ENCODE measurements at places on chromosomes 3 and 15.

DNA sequence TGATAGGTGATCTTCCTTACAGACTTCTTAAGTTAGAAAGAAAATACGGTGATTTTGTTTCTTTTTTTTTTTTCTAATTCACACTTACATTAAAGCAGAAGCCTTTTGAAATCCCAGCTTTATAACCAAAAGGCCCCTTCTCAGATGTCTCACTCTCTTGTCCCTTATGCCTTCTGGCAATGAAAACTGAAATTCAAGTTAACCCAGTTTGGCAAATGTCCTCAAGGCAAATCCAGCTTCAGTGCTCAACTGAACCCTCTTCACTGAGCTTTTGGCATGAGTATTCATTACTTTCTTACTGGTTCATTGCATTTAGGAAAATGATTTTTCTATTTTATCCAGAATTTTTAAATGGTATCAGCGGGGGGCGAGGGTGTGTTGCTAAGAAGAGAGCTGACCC, 17.0 kb downstream of the PLCH1 start:
- DNase-seq: no peak

- no peak for DNase-seq
Measured at GRCh38 chr3:48997102-48997635, 7.1 kb downstream of the P4HTM start.

- DNase-seq: no peak
Measured at GRCh38 chr3:64863226-64864212, 175.7 kb upstream of the ADAMTS9 start.

DNA sequence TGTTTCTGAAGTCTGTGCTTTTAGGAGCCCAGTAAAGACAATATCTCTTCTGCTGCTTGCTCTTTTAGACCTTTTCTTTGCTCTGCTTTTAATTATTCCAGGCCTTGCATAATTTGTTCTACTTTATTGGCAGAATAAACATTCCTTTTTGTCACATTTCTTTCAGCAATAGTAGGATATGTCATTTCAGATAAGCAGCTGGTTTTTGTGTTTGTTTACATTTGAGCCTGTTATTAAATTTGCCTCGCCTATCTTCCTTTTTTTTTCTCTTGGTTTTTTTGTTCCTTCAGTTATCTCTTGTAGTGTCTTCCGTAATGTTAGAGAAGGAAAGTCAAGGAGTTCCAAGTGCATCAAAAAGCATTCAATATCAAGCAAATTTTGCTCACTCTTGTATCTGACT, 16.4 kb downstream of the ZNF654 start:
- DNase-seq: no peak

DNA sequence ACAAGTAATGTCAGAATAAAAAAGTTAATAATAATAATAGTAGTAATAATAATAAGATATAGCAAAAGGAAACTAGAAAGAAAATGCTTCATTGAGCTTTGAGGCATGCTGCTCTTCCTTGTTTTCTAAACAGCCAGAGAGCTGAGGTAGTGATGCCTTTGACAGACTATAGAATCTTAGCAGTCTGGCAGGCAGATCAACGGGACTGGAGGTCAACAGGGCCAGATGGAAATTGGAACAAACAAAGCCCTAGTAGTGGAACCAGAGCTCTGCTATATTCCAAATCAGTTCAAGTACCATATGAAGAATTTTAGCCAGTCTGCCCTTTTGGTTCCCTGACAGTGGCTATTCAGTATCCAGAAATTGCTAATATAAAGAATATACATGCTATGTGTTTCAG, 278.6 kb downstream of the NLGN1 start:
- DNase-seq: no peak

DNA sequence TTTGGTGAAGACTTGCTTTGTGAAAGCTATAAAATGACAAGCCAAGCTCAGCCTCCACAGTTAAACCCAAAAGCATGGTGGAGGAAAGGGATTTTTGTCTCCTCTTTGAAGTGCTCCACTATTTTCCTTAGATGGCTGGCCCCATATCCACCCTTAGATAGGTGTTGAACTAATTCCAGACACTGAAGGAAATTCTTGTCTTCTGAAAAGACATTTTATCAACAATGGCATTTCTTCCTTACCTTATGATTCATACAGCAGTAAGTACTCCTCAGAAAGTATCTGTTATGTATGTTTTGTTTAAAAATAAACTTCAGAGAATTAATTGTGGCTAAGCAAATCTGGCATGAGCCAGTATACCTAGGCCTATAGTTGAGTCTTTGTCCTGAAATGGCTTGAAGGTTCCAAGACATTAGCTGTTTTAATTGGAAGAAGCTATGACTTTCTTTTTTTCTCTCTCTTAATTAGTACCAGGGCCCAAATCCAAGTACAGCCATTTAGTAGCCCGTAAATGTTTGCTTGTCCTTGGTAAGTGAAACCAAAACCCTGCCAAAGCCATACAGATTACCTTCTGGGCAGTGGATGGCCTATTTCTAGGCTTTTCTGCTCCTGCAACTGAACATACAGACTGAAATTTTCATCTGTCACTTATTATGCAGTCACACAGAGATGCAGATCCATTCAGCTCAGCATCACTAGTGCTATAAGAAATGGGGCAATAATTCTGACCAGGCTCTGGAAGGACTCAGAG, 5.1 kb upstream of the BFSP2 start:
- DNase-seq: no peak

- no peak for DNase-seq
Measured at GRCh38 chr15:99631255-99631654, 65.5 kb downstream of the MEF2A start.

GRCh38 chr3:138213398-138214085, 26.4 kb downstream of the ARMC8 start:
- DNase-seq: no peak

GRCh38 chr3:192842711-192843110, 74.9 kb downstream of the MB21D2 start:
- no peak for DNase-seq

DNA sequence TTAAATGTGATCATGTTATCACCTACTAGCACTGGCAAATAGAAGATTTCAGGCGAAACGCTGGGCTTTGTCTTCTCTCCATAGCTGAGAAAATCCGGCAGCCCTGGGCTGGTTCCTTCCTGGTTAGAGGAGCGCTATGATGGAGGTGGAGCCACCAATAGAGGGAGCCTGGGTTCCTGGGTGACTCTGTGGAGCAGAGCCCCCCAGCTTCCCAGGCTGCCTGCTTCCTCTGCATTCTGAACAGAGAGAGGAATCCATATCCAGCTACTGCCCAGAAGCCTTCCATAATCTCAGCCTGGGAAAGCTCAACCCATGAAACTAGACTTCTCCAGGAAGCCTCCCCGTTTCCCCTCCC, 32.6 kb upstream of the IQSEC1 start:
- no peak for DNase-seq

GRCh38 chr3:169288553-169288952, 375.0 kb downstream of the MECOM start:
- DNase-seq: no peak

GRCh38 chr3:130853581-130853980, 40.3 kb upstream of the ATP2C1 start:
- DNase-seq: peak; percentile 10

- DNase-seq: no peak
Measured at GRCh38 chr3:134536781-134537180, 50.9 kb downstream of the CEP63 start.

DNA sequence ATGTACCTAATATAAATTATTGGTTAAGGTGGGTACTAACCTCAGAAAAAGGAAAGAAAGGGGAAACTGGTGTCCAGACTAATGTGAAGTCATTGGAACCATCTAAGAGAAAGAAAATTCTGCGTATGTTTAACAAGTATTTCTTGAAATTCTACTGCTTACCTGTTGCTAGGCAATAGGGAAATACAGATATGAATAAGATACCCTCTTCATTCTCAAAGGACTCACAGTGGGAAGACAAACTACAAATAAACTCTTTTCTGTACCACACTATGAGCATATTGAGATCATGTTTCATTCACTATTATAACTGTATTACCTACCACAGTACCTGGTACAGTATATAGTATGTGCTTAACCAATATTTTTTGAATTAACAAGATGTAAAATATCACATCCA, 140.5 kb upstream of the MLF1 start:
- no peak for DNase-seq

DNA sequence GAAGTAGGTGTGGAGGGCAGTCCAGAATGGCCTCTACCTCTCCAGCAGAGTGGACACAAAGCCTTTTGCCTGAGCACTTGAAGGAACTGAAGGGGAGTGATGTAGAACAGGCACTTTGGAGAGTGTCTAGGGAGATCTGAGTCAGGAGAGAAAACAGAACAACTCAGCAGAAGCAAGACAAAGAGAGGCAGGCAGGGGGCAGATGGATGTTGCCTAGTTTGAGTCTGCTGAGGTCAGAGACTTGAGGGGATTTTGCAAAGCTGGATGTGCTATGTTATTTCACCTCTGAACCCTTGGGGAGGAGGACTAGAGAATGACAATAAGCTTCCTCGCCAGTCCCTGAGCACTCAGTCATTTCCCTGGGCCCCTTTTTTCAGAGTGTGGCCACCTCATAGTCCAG, 366.4 kb downstream of the EPHB1 start:
- DNase-seq: no peak

- DNase-seq: no peak
Measured at GRCh38 chr3:74661672-74662071, 47.2 kb upstream of the CNTN3 start.

DNA sequence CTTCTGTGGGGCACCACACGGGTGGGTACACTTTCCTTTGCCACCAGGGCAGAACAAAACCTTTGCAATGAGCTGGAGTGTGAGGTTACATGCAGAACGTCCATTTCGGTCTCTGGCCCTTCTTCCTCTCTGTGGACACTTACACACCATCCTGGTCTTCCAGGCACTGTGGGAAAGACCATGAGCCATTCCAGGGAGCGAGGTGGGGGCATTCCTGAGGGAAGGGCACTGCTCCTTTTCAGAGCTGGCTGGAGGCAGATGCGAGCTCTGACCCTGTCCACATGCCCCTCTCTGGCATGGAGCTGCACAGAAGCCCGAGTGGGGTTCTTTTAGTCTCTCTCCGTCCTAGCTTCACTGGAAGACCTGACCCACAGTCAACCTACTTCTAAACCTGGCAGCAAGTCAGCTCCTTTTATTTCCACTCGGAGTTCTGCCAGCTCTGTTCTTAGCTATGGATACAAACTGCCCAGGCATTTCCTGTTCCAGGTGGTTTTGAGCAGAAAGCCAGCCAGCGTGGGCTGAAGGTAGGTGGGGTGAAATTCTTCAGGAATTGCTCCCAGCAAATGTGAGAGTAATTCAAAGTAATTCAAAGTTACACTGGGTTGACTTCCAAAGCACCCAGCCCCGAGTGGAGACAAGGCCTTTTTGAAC, 281.4 kb downstream of the ADAMTS17 start:
- no peak for DNase-seq

- no peak for DNase-seq
Measured at GRCh38 chr3:175287361-175287963, 428.3 kb downstream of the NAALADL2 start.

GRCh38 chr3:16102905-16103364, 71.5 kb upstream of the GALNT15 start:
- DNase-seq: no peak

GRCh38 chr3:30872879-30873278, 21.6 kb downstream of the GADL1 start:
- no peak for DNase-seq

GRCh38 chr15:59194639-59195325, 11.9 kb upstream of the LDHAL6B start:
- DNase-seq: no peak

DNA sequence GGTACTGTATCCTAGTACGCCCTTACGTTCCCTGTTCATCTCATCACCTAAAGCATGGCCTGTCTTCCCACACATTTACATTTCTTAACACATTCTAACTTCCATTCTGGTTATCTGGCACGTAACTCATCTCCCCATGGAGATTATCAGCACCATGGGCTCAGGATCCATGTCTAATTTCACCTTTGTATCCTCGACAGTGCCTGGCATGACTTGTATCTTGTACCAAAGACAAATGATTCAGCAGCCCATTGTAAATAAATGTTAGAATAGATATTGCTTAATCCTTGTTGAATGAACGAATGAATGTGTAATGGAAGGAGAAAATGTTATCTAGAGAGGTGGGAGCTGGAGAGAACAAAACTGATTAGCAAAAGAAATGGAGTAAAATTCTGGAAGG, 69.7 kb upstream of the TPM1 start:
- no peak for DNase-seq

- no peak for DNase-seq
Measured at GRCh38 chr3:16546186-16547010, 32.9 kb upstream of the RFTN1 start.

DNA sequence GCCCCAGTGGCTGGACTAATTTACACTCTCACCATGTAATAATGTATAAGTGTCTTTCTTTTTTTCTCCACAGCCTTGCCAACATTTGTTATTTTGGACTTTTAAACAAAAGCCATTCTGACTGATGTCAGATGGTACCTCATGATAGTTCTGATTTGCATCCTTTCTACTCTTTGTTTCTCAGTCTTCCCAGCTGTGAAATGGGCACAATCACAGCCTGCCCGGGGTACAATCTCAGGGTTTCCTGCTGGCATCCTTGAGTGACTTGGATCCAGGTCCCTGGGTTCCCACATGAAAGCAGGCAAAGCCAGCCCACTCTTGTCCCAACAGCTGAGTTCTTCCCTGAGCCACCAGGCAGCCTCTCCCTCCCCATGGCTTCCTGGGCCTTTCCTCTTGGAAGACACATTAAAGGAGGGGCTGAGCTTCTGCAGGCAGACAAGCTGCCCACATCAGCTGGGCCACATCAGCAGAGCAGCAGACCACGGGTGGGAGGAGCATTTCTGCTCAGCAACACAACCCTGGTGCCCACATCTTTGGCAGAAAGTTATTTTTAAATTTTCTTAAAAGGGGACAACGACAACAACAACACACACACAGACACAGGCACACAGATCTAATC, 82.0 kb downstream of the MYLK start:
- no peak for DNase-seq

DNA sequence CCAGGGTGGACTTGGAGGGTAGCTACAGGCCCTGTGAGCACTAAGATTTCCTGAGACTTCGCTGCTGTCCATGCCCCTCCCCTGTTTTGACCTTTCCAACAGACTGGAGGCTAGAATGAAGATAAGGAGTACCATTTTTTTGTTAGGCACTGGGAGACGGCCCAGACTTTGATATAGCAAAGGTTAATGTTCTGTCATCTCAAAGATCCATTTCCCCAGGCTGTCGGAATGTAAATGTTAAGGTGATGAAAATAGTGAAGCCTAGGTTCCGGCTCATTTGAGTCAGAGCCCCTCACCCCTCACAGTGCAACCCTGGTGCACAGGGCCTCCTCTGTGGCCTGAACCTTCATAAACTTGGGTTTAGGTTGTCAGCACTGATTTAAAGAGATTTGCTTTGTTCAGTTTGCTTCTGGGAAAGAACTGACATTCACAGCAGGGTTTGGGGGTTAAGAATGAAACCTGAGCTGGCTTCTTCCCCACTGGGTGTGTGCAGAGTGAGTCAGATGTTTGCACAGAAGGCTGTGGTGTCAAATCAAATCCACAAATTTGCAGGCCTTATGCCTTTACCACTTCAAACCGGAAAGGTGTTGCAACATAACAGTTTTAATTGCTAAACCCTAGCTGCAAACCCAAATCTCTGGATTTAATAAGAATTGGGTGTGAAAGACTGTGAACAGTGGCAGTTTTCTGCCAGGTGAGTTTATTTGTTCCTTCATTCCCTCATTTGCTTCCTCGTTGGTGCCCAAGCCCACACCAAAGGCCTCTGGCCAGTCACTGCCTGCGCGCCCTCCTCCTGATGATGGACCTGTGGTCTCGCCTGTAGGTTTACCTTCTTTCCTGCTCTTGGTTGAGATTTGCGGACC, 20.6 kb upstream of the KCTD6 start:
- DNase-seq: peak; percentile 98
